Substantia nigra (tissue), 51 donors: ENCODE measurements at places on chromosomes 4 and X.
A peak's percentile ranks its signal among the peaks of the same experiment; 100 is the strongest.

DNA sequence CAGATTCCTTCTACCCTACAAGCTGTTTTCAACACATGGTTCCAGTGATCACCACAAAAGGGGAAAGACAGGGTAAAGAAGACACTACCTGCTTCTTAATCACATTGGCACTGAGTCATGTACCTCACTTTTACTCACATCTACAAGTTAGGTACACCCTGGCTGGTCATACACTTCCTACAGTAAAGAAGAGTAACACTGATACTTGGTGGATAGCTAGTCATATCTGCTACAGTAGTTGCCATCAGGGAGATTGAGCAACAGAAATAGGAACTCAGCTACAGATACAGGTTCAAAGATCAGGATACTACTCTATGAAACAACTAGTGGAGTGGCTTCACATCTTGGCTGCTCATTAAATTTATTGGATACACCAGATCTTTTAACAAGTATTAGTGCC is 105.4 kb upstream of the DIAPH2 start:
- no peak for DNase-seq

- no peak for DNase-seq
These were observed 29.6 kb downstream of the PHOX2B start for GRCh38 chr4:41718907-41719306.

GRCh38 chrX:17814557-17814956 is 46.5 kb downstream of the RAI2 start:
- DNase-seq, result no peak

DNA sequence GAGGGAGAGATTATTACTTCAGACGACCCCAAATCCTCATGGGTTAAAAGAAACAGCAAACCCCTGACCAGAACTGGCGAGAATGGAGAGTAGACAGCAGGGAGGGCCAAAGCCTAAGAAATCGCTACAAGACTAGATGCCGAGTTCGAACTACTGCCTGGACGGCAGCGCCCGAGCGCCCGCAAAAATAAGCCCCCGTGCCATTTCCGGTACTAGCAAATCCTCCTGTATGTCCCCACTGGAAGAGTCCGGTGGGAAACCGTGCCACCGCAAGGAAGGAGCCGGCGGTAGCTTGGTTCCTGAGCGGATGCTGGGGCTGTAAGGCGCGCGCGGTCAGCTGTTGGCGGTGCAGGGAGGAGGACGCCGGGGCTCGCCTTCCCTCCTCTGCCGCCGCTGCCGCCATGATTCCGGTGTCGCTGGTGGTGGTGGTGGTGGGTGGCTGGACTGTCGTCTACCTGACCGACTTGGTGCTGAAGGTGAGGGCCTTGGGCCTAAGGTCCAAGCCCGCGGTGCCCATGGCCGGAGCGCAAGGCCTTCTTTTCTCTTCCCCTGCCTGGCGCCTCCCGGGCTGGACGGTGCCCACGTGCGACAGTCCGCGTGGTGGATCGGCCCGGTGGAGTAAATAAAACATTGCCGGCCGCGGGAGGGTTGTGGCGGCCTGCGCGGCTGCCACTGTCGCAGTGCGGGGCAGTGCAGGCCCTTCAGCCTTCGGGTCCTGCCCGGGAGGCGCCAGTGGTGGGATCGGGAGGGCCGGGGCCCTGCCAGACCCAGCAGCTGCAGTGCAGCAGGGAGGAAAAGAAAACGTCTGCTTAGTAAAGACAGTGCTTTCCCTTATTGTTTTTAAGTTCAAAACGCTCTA is at the start of gene MBTPS2:
TSS of gene MBTPS2 (plus strand) at position 284 of the 859 bp plus-strand sequence. CDS start at position 402, 118 bp downstream.
- peak; percentile 60 for DNase-seq

DNA sequence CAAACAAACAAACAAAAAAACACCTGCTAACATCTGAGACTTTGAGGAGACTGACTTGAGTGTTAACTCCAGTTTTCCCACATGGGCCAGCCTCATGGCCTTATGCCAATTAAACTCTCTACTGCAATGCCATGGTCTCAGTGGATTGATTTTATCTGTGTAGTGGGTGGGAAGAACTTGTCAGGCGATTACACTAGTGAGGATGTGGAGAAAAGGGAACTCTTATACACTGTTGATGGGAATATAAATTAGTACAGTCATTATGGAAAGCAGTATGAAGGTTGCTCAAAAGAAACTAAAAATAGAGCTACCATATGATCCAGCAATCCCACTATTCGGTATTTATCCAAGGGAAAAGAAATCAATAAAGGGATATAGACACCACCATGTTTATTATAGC is 12.8 kb upstream of the XIAP start:
- no peak for DNase-seq

GRCh38 chr4:68773699-68774098 is 42.1 kb upstream of the UGT2B10 start:
- DNase-seq, result no peak

GRCh38 chr4:168667376-168667775 is 170.5 kb downstream of the PALLD start:
- DNase-seq, result no peak

- no peak for DNase-seq
These were observed 71.7 kb downstream of the FBXW7 start for GRCh38 chr4:152464030-152464823.

DNA sequence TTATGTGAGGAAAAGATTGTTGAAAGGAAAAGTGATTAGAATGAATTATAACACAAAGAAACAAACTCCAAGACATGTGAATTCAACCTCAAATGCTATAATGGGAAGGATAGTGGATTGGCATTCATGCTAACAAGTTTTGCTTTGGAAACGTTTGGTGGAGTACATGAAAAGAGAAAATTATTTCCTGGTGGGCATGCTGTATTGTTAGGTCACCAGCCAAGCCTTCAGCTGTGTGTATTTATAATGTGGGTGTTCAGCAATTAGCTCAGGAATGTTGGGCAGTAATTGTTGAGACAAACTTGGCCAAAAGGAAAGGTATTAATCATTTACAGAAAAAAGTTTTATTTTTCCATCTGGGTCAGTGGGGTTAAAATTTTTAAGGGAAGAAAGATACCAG is 198.9 kb upstream of the ARSJ start:
- no peak for DNase-seq

GRCh38 chr4:90641861-90642599 is 514.8 kb downstream of the CCSER1 start:
- no peak for DNase-seq

- DNase-seq, result no peak
These were observed 64.9 kb upstream of the SCOC start for GRCh38 chr4:140308366-140309123.

DNA sequence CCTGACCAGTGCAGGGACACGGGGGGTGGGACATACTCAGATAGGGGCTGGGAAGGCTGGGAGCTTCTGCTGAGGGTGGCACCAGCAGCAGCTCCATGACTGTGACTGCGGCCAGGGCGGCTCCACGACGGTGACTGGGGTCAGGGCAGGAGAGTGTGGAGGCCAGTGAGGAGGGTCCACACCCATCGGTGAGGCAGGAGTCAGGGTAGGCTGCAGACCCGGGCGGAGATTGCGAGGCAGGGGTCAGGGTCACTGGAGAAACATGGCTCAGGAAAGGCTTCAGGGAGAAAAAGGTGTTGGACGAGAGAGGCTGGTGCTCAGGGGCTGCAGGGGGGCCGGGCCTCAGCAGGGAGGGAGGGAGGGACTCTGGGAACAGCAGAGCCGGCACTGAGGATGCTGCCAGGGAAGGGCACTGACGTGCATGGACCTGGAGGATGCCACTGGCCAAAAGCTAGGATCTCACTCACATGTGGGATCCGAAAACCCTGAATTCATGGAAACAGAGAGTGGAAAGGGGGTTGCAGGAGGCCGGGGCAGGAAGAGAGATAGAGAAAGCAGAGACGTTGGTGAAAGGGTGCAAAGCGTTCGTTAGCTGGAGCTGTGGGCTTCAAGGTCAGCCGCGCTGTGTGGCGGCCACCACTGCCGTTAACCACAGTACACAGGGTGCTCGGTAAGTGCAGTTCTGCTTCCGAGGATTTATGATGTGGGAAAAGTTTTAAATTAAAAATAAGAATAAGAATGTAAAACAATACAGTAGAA is 22.0 kb downstream of the ATP5ME start:
- DNase-seq, result no peak

GRCh38 chr4:1030031-1030430 is 18.6 kb downstream of the FGFRL1 start:
- DNase-seq, result no peak

GRCh38 chrX:103624111-103624510 is 4.7 kb upstream of the TCEAL1 start:
- no peak for DNase-seq

GRCh38 chr4:173531086-173531965 is 1.3 kb upstream of the HAND2 start:
- no peak for DNase-seq

DNA sequence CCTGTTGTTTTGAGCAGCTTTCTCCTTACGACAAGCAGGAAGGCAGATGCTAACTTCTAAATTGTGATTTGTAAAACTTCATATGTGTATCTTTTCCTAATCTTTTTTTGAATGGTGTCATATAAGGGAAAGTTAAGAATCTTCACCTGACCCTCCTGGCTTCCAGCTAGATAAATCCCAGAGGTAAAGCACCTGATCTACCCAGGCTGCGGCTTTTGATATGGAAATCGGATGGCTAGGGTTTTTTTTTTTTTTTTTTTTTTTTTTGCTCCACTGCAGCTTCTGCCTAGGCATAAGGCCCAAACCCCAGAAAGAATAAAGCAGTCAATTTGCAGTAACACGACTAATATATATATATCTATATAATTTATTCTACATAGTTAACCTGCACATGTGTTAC is 10.0 kb downstream of the MAB21L2 start:
- DNase-seq, result no peak

DNA sequence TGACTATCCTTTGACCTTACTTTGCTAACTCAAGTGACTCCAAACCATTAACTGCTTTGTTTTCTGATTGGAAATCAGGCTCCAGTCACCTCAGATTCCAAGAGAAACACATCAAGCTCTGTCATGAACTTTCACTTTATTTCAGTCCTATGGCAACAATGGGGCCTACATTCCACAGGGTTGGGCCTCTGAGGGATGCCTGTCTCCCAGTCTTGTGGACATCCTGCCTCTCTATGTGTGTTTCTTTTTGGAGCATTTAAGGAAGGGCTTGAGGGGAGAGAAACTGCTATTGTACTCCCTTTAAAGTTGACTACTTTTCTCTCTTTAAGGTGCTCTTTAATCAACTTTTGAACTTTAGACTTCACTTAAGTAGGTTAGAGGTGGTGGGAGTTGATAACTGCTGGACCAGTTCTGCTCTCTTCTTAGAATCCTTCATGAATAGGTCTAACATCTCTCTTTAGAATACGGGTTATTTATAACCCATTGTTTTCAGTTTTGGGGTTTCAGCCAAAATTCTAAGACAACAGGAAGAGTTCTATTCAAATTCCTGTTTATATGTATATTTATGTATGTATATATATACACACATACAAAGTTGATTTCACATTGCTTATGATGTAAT is 274.3 kb upstream of the NR3C2 start:
- DNase-seq, result no peak

- no peak for DNase-seq
These were observed 572.9 kb upstream of the ZFP42 start for GRCh38 chr4:187422655-187423054.

- no peak for DNase-seq
These were observed 8.2 kb downstream of the ATP5ME start for GRCh38 chr4:665751-666435.

GRCh38 chr4:11537846-11538245 is 109.2 kb upstream of the HS3ST1 start:
- DNase-seq, result no peak

GRCh38 chr4:169492436-169493163 is 119.8 kb downstream of the NEK1 start:
- DNase-seq, result no peak

DNA sequence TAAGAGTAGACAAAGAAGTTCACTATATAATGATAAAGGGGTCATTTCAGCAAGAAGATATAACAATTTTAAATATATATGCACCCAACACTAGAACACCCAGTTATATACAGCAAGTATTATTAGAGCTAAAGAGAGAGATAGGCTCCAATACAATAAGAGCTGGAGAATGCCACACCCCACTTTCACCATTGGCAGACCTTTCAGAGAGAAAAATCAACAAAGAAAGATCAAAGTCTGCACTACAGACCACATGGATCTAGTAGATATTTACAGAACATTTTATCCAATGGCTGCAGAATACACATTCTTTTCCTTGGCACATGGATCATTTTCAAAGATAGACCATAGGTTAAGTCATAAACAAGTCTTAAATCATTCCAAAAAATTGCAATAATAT is 479.7 kb upstream of the DIAPH2 start:
- no peak for DNase-seq

GRCh38 chrX:154327038-154327820 is 31.6 kb downstream of the TKTL1 start:
- DNase-seq, result no peak

DNA sequence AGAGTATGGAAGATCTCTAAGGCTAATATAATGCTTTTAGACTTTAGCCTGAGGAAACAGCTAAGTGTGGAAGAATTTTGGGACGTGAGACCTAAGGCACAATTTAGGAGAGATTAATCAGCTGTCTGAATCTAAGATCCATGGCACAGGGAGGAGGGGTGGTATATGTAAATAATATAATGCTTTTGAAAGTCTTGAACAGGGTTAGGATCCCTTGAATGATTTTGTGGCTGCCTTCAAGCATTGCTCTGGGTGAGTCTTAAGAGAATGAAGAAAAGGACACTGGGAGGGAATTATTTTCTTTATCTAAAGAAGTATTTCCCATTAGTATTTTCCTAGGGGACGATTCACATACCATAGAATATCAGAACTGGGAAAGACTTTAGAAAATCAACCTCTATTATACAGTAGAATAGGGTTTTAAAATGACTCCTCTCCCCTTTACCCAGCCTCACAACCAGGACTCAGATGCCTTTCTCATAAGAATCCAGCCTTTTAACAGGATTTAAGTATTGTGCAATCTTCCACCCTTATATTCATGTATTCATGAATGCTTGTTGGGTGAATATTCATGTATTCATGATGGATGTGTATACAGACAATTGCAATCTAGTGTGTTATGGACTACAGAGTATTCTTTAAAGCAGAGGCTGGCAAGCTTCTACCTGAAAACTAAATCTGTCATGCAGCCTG is 664.2 kb upstream of the CPEB2 start:
- no peak for DNase-seq

DNA sequence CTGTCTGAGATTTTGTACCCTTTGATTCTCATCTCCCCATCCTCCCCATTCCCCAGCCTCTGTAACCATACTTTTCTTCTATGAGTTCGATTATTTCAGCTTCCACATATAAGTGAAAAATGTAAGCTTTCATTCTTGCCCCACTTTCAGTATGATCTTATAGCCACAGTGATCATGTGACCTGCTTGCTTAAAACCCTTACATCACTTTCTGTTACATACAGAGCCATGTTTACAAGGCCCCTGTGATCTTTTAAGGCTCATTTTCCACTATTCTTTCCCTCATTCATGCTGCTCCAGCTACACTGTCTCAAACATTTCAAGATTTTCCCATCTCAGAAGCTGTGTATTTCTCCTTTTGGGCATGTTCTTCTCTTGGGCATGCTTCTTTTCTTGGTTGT is 147.7 kb downstream of the DCK start:
- DNase-seq, result no peak

GRCh38 chrX:39611468-39611867 is 486.3 kb downstream of the BCOR start:
- no peak for DNase-seq
